ENCODE measurements at places on chromosomes 1 and 21. TPM values are rescaled to one million over a fixed set of nuclear protein-coding genes. Genes with fewer than 3 reads are reported as not detected.

Gene LCE1F
- total RNA-seq: not detected

Gene OR2T35
- not detected for total RNA-seq

Gene FHAD1
- total RNA-seq: 1.9 TPM

Gene LCE1E
- not detected for total RNA-seq

Gene TARBP1
- total RNA-seq: 20.2 TPM

Gene AK5
- total RNA-seq: 2.6 TPM

- no peaks in the 10 kb centered on the region for H3K36me3 ChIP-seq
- H3K27ac ChIP-seq: no peak overlapping the region
- H3K27me3 ChIP-seq: peaks cover 4% of the 10 kb centered on the region
- DNase-seq: no peak
- no peak overlapping the region for H3K4me3 ChIP-seq
Observed at GRCh38 chr1:231093156-231093922, 53.3 kb upstream of the FAM89A start.

- no peaks in the 10 kb centered on the region for H3K4me1 ChIP-seq
- no peak for DNase-seq
- no peak overlapping the region for H3K27ac ChIP-seq
- H3K36me3 ChIP-seq: no peaks in the 10 kb centered on the region
- no peaks in the 10 kb centered on the region for H3K27me3 ChIP-seq
- H3K4me3 ChIP-seq: no peak overlapping the region
Observed at GRCh38 chr1:68213843-68214242, 18.5 kb downstream of the WLS start.

- DNase-seq: no peak
- no peaks in the 10 kb centered on the region for H3K36me3 ChIP-seq
- no peak overlapping the region for H3K27ac ChIP-seq
- no peaks in the 10 kb centered on the region for H3K27me3 ChIP-seq
- no peak overlapping the region for H3K4me3 ChIP-seq
Observed at GRCh38 chr21:27837936-27838335, 871.0 kb upstream of the ADAMTS5 start.

DNA sequence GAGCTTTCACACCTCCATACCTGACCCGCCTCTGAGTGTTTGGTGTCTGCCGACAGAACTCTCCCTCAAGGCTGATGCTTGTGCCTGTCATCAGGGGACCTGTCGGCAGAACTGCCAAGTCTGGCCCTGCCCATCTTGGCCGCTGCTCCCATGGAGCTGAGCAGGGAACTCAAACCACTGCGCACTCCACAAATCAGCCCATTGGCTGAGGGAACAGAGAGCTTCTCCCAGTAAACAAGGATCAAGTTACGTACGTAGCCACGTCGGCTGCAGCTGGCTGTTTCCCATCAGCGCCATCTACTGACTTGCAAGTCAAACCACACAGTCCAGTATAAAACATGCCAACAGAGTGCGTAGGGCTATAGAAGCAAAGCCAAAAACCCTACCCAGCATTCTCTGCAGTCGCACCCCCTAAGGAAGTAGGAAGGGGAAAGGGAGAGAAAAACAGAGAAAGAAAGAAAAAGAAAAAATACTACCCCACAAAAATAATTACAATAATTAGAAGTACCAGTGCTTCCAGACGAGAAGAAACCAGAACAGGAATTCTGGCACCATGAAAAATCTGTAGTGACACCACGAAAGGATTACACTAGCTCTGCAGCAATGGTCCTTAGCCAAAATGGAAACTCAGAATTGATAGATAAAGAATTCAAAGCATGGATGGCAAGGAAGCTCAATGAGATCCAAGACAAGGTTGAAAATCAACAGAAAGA is 13.1 kb downstream of the KRTAP13-1 start:
- peak; percentile 98 for DNase-seq
- H3K36me3 ChIP-seq: peaks cover 9% of the 10 kb centered on the region
- no peaks in the 10 kb centered on the region for H3K27me3 ChIP-seq
- no peak overlapping the region for H3K27ac ChIP-seq
- H3K4me3 ChIP-seq: no peak overlapping the region

DNA sequence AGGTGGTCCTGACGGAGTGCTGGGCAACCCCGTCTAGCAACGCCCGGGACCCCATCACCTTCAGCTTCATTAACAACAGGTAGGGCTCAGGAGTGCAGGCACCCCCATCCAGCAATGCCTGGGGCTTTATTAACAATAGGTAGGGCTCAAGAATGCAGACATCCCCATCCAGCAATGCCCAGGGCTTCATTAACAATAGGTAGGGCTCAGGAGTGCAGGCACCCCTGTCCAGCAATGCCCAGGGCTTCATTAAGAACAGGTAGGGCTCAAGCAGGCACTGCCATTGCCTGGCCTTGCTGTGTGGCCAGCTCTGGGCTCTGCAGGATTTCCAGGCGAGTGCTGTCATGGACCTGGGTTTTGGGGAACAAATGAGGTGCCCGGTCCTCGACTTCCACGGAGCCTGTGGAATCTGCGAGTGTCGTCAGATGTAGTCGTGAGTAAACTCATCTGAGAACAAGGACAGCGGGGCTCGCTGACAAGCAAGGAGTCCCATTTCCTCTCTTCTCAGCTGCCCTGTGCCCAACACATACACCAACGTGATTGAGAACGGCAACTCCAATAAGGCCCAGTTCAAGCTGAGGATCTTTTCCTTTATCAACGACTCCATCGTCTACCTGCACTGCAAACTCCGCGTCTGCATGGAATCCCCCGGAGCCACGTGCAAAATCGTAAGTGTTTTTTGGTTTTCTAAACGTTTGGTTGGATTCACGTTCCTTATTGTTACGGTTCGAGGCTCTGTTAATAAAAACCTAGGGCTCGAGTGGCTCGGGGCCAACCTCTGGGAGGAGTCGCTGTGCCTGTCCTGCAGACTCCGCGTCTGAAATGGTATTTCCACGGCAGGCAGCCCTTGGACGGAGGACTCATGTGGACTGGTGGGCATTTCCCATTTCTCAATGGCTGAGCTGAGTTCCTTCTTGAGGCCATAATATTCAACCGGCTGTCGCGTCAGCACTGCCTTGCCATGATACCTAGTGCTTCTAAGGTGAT is 56.3 kb downstream of the UMODL1 start:
- H3K36me3 ChIP-seq: no peaks in the 10 kb centered on the region
- no peak for DNase-seq
- H3K27ac ChIP-seq: no peak overlapping the region
- H3K4me1 ChIP-seq: no peaks in the 10 kb centered on the region

- H3K27ac ChIP-seq: no peak overlapping the region
- H3K4me1 ChIP-seq: no peaks in the 10 kb centered on the region
- H3K36me3 ChIP-seq: no peaks in the 10 kb centered on the region
Observed at GRCh38 chr1:87392248-87393192, 63.8 kb downstream of the LMO4 start.

- no peaks in the 10 kb centered on the region for H3K27me3 ChIP-seq
- peak overlapping the region; percentile 96 for H3K4me3 ChIP-seq
- DNase-seq: peak; percentile 63
- peak overlapping the region; percentile 78 for H3K27ac ChIP-seq
- H3K4me1 ChIP-seq: no peaks in the 10 kb centered on the region
Observed at GRCh38 chr1:46248122-46248920, 758 bp downstream of the RAD54L start.

DNA sequence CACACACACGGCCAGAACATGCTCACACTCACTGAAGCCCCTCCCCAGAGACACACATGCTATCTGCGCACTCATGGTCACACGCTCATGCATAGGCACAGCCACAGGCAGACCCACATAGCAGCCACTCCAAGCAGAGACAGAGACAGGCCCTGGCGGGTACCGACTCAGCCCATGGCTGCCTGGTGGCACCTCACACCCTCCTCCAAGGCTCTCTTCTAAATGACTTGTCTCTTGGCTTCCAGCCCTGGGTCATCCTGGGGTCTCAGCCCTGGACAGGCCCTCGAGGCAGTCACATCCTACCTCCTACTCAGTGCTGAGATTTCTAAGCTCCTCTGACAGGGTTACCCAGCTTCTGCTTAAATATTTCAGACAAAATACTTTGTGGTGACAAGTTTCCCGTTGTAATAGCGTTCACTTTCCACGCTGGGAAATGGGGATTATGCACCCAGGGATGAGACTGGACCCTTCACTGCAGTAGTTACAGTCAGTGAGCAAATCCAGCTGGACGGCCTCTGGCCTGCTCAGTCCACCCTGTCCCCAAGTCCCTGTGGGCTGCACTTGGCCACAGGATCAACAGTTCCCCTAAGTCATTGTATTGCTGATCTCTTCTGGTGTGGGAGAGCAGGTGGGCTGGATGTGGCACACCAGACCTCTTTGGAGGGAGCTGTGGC is 2.9 kb upstream of the NFASC start:
- no peaks in the 10 kb centered on the region for H3K36me3 ChIP-seq
- peaks cover 2% of the 10 kb centered on the region for H3K4me1 ChIP-seq
- H3K27me3 ChIP-seq: no peaks in the 10 kb centered on the region
- H3K27ac ChIP-seq: no peak overlapping the region
- H3K4me3 ChIP-seq: no peak overlapping the region
- no peak for DNase-seq

DNA sequence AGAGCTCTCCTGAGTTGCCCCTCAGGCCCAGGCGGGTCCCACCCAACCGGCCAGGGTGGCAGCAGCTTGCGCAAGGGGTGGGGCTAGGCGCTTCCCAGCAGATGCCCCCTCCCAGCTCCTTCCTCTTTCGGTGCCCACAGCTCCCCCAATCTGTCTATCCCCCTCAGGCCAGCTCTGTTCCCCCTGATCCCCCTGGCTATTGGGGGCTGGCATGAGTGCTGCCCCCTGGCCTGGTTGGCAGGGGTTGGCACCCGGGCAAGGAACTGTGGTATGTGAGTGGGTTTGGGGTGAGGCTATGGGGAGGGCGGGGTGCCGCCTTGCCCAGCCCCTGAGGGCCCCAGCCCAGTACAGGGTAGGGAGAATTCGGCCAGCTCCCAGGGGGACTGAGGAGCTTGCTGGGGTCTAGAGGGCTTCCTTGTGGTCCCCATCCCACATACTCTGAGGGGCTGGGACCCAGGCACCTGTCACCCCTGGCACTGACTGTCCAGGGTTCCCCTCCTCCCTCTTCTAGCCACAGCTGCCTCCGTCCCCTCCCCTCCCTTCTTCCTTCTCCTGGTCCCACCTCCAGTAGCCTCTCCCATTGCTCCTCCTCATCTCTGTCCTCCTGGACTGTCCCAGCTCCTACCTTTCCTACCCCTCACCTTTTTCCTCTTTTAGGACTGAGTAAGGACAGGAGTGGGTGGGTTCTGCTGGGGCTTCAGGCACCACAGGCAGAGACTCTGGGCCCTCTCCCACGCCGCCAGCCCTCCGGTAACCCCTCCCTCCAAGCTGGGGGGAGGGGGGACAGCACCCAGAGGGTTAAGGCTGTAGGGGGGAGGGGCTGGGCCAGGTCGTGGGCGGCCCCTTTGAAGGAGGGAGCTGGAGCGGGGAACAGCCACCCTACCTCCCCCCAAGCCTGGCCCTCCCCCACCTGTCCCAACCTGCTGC is 5.7 kb downstream of the ZBTB7B start:
- H3K27ac ChIP-seq: no peak overlapping the region
- H3K4me1 ChIP-seq: peaks cover 8% of the 10 kb centered on the region
- H3K36me3 ChIP-seq: peaks cover 5% of the 10 kb centered on the region
- no peak for DNase-seq
- no peaks in the 10 kb centered on the region for H3K27me3 ChIP-seq

GRCh38 chr1:201433609-201434008 is 12.1 kb upstream of the TNNI1 start:
- H3K36me3 ChIP-seq: no peaks in the 10 kb centered on the region
- no peak for DNase-seq
- no peaks in the 10 kb centered on the region for H3K4me1 ChIP-seq
- H3K27ac ChIP-seq: no peak overlapping the region
- H3K4me3 ChIP-seq: no peak overlapping the region
- no peaks in the 10 kb centered on the region for H3K27me3 ChIP-seq

DNA sequence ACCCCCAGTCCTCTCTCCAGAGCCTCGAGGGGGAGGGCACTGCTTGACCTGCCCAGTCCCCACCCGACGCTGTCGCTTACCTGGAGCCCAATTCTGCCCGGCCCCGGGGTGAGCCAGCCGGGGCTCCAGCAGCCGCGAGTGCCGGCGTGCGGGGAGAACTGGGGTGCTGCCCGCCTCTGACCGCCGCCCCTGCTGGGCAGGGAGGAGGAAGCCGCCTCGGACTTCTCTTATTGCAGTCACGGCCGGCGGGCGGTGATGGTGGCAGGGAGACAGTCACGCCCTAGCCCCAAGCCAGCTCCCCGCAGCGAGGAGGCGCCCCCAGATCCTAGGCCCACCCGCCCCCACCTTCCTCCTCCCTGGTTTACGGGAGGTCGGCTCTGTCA is at the start of gene FGR:
FGR (minus strand) TSS at position 201 of the 383 bp plus-strand sequence. CDS start 11,269 bp downstream, outside the sequence.
- no peak within 1 kb of the TSS for H3K27ac ChIP-seq
- no peak for DNase-seq
- peak within 1 kb of the TSS; percentile 59 for H3K4me3 ChIP-seq
- H3K4me1 ChIP-seq: peaks cover 5% of the 10 kb centered on the region
- H3K36me3 ChIP-seq: no peaks in the 10 kb centered on the region

- no peak for DNase-seq
- no peak overlapping the region for H3K27ac ChIP-seq
- H3K36me3 ChIP-seq: no peaks in the 10 kb centered on the region
- no peaks in the 10 kb centered on the region for H3K4me1 ChIP-seq
Observed at GRCh38 chr21:22552390-22552789, 1554.2 kb downstream of the NCAM2 start.

DNA sequence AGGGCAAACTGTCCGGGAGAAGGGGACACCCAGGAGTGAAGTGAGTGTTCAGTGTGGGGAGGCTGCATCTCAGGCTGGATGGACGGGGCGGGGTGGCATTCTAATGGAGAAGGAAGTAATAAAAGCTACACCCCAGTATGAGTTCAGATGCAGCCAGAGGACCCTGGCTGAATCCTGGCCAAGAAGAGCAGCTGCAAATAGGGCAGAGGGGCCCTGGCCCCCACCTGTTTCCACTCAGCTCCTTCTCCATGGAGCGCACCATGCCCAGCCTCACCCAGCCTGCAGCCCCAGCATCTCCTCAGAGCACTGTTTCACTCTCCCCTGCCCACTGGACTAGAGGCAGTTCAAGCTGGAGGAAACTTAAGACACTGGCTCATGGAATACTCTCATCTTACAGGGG is 46.4 kb downstream of the KCND3 start:
- DNase-seq: no peak
- H3K4me3 ChIP-seq: no peak overlapping the region
- no peaks in the 10 kb centered on the region for H3K27me3 ChIP-seq
- no peak overlapping the region for H3K27ac ChIP-seq
- no peaks in the 10 kb centered on the region for H3K4me1 ChIP-seq

DNA sequence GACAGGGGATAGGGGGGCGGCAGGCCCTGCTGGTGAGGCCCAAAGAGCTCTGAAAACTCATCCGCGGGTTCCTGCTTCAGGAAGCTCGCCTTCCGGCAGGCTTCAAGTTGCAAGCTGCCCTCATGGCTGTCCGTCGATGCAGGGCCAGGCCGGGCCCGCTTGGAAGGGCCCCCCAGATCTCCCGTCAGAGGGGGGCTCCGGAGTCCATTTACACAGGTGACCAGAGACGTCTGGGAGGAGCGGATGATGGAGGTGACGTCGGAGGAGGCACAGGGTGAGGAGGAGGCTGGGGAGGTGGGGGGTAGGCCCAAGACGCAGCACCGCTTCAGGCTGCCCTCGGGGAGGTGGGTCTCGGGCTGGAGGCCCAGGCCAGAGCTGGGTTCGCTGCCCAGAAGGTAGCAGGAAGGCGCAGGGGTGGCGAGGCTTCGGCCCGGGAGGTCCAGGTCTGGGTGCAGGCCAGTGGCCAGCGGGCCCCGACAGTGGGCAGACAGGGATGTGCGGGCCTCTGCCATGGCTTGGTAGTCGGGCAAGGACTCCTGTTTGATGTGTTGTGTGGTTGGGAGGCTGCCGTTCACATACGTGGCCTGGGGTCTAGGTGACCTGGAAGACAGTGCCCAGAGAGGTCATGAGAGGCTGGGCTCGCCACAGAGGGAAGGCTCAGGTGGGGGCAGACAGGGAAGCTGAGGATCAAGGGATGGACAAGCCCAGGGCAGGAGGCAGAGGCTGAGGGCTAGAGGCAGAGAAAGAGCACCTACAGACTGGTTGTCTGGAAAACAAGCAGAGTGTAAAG is 135.4 kb downstream of the DMRTB1 start:
- H3K36me3 ChIP-seq: no peaks in the 10 kb centered on the region
- H3K27me3 ChIP-seq: no peaks in the 10 kb centered on the region
- no peak for DNase-seq
- H3K27ac ChIP-seq: no peak overlapping the region

Data from H9 (cell line).